Activated B cell treated with CpG ODN at 0.5 μM for 24 hours (primary cell): ENCODE measurements at places on chromosomes 7 and 10.

GRCh38 chr10:60028081-60028480 lies 121.7 kb upstream of the CCDC6 start:
- peaks cover 11% of the 10 kb centered on the region for H3K4me1 ChIP-seq
- H3K27ac ChIP-seq, result no peak overlapping the region
- H3K27me3 ChIP-seq, result no peaks in the 10 kb centered on the region
- DNase-seq, result no peak
- H3K4me3 ChIP-seq, result no peak overlapping the region

DNA sequence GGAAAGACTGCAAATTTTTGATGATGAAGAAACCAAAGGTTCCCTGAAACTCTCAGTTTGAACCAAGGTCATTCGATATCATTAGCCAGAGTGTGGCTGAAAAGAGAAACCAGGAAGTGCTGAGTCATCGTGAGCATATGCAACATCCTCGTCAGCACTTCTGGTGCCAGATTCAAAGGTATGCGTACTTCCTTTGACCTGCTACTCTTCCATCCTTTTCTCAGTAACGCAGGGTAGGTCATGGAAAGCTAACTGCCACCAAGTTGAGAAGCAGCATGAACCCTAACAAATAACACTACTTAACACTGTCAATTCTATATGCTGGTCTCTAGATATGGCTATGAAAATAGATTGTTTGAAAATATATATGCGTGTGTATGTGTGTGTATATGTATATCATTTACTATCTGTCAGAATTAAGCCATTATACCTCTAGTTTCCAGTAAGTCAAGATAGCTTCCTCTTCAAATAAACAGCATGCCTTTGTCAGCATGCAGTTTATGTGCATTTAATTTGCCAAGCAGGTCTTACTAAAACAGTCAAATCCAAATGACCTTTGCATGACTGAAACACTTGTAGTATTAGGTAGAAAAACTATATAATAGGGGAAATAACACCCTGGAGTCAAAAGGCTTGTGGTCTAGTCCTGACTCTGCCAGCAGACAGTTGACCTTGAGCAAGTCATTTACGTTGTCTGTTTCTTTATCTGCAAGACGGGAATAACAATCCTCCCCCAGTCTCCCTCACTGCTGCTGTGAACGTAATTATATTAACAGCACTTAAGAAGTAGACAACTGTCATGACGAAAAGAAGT lies 26.4 kb downstream of the CDK6 start:
- H3K4me3 ChIP-seq, result peak overlapping the region; percentile 63
- H3K27ac ChIP-seq, result peak overlapping the region; percentile 72
- H3K36me3 ChIP-seq, result no peaks in the 10 kb centered on the region
- H3K27me3 ChIP-seq, result no peaks in the 10 kb centered on the region

- no peak overlapping the region for H3K27ac ChIP-seq
- H3K27me3 ChIP-seq, result no peaks in the 10 kb centered on the region
- no peak overlapping the region for H3K4me3 ChIP-seq
- peaks cover 12% of the 10 kb centered on the region for H3K4me1 ChIP-seq
- DNase-seq, result no peak
Observed at GRCh38 chr10:806451-807162, 117.1 kb upstream of the DIP2C start.

- H3K4me1 ChIP-seq, result no peaks in the 10 kb centered on the region
- peaks cover 2% of the 10 kb centered on the region for H3K27me3 ChIP-seq
- H3K36me3 ChIP-seq, result no peaks in the 10 kb centered on the region
- DNase-seq, result no peak
- no peak overlapping the region for H3K4me3 ChIP-seq
- H3K27ac ChIP-seq, result no peak overlapping the region
Observed at GRCh38 chr10:58952747-58953466, 223.5 kb upstream of the PHYHIPL start.

DNA sequence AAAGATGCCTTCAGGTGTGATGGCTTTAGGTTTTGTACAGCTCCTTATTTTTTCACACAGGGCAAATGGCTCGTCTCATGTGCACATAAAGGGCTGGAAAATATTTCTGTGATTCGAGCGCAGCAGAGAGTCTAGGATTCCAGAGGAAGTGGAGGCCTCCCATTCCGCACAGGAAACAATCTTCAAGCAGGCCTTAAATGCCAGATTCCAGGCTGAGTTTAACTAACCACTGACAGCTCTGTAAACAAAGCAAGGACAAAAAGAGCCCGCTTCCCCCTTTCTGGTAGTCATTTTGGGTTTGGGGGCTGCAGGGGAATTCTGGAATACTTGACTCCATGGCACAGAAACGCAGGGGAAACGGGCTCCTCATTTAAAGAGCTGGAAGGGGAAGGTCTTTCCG lies 87.2 kb downstream of the CALD1 start:
- H3K36me3 ChIP-seq, result no peaks in the 10 kb centered on the region
- no peaks in the 10 kb centered on the region for H3K4me1 ChIP-seq
- H3K27ac ChIP-seq, result no peak overlapping the region
- H3K27me3 ChIP-seq, result peaks cover 2% of the 10 kb centered on the region
- no peak for DNase-seq
- no peak overlapping the region for H3K4me3 ChIP-seq

DNA sequence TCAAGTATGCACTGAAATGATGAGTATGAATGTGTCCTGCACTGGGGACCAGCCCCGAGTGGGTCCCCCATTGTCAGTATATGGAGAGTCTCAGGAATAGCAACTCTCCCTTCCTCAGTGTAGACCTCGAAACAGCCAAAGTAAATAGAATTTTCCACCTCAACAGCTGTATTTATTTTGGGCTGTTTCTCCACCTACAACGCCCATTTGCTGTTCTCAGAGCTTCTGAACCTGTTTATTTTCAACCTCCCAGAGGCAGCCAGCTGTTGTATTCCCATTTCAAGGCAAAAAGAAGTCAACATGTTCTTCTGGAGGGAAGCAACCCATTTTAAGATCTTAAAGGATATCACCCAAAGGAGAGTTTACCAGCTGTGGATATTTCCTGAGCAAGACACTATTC lies 59.6 kb upstream of the BICC1 start:
- no peak for DNase-seq
- H3K27ac ChIP-seq, result no peak overlapping the region
- H3K27me3 ChIP-seq, result no peaks in the 10 kb centered on the region
- no peaks in the 10 kb centered on the region for H3K36me3 ChIP-seq

DNA sequence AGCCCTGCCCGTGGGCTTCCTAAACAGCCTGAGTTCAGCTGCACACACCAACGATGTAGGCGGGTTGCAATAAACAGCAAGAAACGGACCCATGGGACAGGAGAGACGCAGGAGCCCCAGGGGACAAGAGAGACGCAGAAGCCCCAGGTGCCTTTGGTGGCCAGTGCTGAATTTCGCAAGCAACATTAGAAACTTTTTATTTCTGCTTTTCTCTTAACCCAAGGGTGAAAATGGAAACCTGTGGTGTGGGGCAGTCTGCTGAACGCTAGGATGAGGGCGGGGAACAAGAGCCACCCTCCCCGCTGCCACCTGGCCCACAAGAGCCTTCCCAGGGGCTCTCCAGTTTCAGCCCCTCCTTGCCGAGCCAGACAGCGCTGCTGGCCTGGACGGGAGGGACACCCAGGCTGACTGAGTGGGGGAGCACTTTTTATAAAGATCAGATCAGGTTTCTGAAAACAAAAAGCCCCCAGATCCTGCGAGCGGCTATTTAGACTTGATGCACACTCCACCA lies 20.0 kb upstream of the GPR146 start:
- H3K27me3 ChIP-seq, result no peaks in the 10 kb centered on the region
- peaks cover 41% of the 10 kb centered on the region for H3K36me3 ChIP-seq
- DNase-seq, result peak; percentile 74
- H3K4me3 ChIP-seq, result peak overlapping the region; percentile 82

GRCh38 chr7:84941936-84942335 lies 244.9 kb downstream of the SEMA3D start:
- no peak overlapping the region for H3K4me3 ChIP-seq
- H3K27ac ChIP-seq, result no peak overlapping the region
- H3K36me3 ChIP-seq, result no peaks in the 10 kb centered on the region
- no peak for DNase-seq
- no peaks in the 10 kb centered on the region for H3K4me1 ChIP-seq

- H3K36me3 ChIP-seq, result peaks cover 31% of the 10 kb centered on the region
- H3K4me3 ChIP-seq, result no peak overlapping the region
- no peaks in the 10 kb centered on the region for H3K27me3 ChIP-seq
- DNase-seq, result no peak
Observed at GRCh38 chr7:127833641-127834040, 181.6 kb downstream of the SND1 start.
